NCI-H526 treated with DMSO at 0.1 percent for 48 hours (cell line): ENCODE measurements at places on chromosomes 7 and 10.

DNA sequence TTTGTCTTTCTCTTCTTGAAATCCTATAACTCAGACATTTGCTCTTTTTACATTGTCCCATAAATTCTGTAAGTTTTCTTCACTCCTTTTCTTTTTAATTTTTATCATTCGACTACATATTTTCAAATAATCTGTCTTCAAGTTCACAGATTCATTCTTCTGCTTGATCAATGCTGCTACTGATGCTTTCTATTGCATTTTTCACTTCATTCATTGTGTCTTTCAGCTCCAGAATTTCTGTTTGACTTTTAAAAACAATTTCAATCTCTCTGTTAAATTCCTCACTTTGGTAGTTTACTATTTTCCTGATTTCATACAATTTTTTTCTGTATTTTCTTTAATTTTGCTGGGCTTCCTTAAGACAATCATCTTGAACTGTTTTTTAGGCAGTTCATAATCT lies 230.4 kb downstream of the HPSE2 start:
- DNase-seq = no peak

GRCh38 chr7:14115701-14116100 lies 126.2 kb upstream of the ETV1 start:
- no peak for DNase-seq

DNA sequence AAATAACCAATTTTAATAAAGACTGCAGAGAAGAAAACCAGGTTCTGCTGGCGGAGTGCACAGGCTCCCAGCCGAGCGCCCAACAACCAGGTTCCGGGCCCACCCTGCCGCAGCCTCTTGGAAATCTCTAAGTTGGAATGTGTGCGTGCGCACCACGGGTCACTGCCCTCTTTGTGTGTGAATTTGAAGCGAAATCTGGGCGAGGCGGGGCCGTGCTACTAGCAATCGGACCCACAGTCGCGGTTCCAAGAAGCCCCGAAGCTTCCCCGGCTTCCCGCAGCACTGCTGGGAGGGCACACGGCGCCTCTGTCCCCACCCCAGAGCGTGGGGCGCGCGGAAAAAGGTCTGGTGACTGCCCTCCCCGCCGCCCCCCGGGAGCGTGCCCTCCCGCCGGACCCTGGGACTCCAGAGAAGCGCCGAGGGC lies 666 bp upstream of the MAP3K8 start:
- DNase-seq = no peak

GRCh38 chr7:142814451-142814850 lies 40.4 kb upstream of the EPHB6 start:
- DNase-seq = no peak

GRCh38 chr7:85829817-85830432 lies 643.1 kb upstream of the SEMA3D start:
- DNase-seq = peak; percentile 58

DNA sequence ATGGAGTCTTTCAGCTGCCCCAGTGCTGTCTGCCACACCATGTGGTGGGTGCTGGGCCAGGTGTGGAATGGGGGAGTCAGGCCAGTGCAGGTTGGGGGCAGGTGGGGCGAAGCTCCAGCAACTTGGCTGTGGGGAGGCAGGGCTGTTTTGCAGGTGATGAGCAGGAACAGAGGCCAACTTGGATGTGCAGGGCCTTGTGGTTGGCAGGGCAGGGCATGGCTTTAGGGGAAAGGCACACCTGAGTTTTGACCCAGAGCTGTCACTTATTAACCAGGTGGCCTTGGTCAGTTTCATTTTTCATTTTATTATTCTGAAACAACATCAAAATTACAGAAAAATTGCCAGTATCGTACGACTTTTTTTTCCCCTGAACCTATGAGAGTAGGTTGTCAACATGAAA lies 1.1 kb upstream of the SFTPA2 start:
- DNase-seq = no peak

DNA sequence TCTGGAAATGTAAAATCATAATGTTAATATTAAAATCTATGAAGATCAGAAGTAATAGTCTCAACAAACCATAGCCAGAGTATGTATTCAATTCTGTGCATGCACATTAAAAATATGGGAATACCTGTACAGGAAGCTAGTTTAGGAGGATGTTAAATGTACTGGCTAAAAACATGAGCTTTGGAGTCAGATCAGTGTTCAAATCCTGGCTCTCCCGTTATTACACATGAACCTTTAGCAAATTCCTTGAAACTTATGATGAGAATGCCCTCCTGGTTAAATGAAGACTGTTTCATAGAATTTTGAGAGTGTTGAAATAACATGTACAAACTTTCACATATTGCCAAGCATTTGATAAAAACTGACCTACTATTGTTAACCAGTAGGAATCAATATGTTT lies 4.6 kb downstream of the ARL4A start:
- DNase-seq = no peak

DNA sequence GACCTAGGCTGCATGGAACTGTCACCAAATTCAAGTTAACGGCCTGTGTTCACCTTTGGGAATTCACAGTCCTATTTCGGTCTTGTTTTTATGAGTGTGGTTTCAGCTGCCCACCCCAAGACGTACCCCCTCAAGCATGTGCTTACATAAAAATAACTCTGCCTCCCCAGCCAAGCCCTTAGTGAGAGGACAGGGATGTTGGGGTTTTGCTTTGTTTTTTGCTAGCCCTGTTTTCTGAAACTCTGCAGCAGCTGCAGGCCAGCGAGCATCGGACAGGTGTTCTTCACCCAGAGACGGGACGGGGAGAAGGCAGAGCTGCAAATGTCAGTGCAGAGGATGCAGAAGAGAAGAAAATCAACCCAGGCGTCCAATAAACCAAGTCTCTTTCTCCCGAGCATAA lies 13.5 kb downstream of the CHST15 start:
- no peak for DNase-seq

GRCh38 chr10:43041422-43042342 lies 35.2 kb upstream of the RET start:
- no peak for DNase-seq

- no peak for DNase-seq
These were observed 59.4 kb downstream of the UNCX start for GRCh38 chr7:1291845-1292765.

DNA sequence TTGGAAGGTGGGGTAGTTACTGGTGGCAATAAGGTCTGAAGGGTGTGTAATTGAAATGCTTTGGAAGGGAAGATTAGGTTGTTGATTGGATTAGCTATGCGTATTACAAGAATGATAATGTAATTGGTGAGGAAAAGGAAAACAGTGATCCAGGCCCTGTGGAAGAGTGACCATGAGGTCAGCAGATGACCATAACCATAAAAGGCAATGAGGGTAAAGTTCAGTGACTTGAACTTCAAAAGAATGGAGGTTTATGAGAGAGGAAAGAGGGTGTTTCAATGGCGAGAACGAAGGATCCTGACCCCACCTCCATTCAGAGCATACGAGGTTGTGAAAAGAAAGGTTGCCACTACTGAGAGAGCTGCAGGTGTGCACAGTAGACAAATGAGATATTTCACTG lies 439.7 kb downstream of the CCSER2 start:
- DNase-seq = no peak

DNA sequence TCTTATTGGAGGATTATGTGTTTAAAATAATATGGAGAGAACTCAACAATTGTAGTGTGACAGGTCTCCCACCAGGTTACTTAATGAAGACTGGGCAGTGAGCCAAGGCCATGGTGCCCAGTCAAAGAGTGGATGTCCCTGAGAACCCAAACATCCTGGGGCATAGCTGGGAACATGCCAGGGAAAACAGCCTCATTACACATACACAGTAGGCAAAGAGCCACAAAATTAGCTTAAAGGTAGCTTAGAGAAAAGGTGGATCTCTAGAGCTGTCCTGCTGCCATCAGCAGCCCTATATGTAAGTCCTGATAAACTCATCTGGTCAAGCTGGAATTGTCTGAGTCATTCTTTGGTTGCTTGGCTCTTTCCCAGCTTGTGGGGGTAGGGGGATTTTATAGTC lies 287.8 kb downstream of the PHF14 start:
- DNase-seq = no peak

DNA sequence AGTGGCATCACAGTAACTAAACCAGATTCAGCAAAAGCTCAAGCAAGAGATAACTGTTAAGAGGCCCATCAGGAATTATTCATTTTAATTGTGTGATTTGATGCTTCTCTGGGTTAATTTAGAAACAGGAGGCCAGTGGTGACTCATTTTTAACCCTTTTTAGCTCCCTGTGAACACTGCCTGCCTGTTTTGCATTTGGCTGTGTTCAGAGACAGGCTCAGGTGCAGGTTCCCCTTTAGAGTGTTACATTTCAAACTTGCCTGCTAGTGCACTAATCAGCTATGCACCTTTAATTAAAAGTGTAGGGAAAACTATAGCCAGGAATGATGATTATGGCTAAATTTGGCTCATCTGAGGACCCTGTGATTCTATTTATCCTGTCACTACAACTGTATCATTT lies 6.5 kb downstream of the STAMBPL1 start:
- no peak for DNase-seq

- DNase-seq = no peak
These were observed 177.7 kb upstream of the ADO start for GRCh38 chr10:62626817-62627216.

DNA sequence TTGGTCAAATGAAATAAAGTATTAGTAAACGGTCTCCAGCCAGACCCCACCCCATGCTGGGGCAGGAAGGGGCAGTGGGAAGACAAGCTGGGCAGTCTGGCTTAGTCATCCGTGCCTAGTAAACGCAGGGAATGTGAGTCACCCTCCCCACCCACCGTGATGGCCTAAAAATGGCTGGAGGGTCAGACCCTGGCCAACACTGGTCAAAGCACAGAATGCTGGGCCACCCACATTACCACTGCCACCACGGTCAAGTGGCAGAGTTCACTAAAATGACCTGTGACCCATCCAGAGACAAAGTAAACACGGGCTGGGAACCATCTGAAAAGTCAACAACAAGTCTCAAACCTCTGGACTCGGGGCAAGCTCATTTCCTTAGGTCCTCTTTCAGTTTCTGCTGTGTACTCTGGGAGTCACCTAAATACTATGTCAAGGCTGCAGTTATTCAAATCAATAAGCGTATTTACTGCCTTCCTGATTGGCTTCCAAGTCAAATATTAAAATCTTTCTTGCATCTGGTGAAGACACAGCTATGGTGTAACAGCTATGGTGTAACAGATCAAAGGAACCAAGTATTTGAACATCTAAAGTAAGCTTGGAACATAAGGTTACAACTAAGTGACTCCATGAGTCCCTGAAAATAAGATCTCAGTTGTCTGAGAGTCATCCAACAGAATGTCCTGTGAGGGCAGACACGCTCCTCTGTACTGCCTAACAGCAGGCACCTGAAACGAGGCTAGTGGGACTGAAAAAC lies 3.0 kb downstream of the ZFAND2A start:
- no peak for DNase-seq

DNA sequence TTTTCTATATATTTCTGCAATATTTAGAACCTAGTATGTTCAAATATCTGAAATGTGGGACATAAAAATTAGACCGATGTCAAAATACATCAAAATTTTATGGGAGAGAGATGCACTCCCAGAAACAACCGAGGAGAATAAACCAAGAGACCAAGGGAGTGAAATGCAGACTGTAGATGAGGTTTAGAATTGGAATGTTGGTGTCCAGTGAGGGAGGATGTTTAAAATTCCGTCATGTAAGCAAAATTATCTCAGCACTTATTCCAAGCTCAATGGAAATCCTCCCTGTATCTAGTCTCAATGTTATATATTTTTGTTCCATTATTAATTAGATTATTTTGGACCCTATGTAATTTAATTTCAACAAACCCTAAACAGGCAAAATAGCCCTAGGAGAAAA lies 61.9 kb upstream of the MAGI2 start:
- DNase-seq = no peak

DNA sequence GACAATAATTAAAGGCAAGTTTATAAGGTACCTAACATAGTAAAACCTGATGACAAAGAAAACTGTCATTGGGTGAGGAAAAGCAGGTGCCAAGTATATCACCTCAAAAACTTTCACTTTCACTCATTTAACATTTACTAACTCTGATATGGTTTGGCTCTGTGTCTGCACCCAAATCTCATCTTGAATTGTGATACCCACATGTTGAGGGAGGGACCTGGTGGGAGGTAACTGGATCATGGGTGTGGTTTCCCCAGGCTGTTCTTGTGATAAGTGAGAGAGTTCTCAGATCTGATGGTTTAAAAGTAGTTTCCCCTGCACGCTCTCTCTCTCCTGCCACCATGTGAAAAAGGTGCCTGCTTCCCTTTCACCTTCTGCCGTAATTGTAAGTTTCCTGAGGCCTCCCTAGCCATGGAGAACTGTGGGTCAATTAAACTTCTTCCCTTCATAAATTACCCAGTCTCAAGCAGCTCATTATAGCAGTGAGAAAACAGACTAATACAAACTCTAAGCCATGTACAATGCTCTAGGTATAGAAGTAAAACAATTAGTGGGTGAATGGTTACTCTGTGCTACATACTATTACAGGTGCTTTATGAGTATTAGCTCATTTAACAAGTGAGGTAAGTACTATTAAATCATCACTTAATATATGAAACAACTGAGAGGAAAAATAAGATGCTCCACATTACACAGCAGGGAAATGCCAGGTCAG lies 199.0 kb downstream of the CHCHD3 start:
- no peak for DNase-seq

DNA sequence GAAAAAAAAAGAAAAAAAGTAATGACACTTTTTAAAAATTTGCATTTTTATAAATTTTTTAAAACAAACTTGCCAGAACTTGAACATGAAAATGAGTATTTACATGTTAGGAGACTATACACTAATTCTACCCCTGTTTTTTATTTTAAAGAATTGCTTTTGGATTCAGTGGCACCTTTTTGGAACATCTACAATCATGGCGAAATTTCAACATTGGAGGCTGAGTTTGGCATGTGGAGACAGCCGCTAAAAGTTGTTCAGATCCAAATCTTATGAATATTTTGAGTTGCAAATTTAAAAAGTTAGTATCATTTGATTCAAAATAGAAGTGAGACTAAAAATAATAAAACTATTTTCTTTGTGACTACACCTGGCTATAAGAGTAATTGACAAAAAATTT lies 804.2 kb downstream of the MAGI2 start:
- DNase-seq = no peak

- DNase-seq = no peak
These were observed 270.5 kb downstream of the POU6F2 start for GRCh38 chr7:39248041-39248691.

- no peak for DNase-seq
These were observed 3.1 kb downstream of the SH3PXD2A start for GRCh38 chr10:103852189-103852711.

- DNase-seq = no peak
These were observed 480.7 kb downstream of the SORCS3 start for GRCh38 chr10:105121743-105122142.

DNA sequence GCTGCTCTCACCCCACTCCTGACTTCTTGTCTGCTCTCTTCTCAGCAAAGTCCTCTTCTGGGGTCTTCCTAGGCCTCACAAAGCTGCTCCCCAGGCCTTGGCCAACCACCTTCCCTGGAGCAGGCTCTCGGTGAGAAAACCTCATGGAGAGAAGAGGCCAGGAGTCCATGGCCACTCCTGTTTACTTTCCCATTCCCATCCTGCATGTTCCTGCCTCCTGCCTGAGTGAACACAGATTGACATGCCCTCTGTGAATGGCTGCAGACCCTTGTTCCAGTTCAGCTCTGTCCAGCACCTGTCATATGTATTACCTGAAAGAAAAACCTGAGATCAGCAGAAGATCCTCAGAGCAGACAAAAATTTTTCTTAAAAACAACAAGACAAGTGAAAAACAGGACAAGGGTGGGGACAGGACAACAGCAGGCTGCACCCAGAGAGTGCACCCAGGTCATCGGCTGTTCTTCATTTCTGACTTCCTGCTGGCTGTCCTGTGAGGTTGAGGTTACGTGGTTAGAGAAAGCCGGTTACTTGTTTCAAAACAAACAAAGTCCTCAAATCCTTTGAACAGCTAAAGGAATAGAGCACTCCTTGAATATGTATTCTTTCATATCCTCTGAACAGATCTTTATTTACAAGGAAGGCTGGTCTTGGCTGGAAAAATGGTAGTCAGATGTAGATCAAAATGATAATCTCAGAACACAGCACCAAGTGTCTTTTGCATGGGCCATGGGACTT lies 34.0 kb upstream of the DLD start:
- no peak for DNase-seq
